Small intestine (tissue), 16 donors: ENCODE measurements at places on chromosomes 2 and 18.

- no peak for DNase-seq
These were observed 579.0 kb downstream of the RIT2 start for GRCh38 chr18:42536442-42536841.

DNA sequence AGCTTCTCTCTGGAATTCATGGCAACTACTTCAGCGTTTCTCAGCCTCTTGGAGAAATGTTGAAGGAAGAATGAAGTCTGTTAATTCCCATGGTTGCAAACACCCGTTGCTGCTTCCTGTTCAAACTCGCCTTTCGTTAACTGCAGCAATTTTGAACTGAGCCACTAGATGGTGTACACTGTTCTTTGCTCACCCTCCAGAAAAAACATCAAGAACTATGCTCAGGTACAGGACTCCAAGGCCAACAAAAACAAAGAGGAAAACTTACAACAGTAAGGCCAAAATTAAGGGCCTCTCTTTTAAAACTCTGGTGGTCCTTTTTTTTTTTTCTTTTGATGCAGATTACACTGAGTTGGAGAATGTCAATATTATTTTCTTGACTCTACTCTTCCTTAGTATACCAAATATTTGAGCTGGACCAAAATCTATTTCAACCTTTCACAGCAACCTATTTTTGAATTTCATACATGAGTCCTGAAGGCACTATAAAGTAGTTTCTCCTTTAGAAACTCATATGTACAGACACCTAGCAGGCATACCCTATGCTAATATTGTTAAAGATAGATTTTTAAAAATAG lies 58.2 kb downstream of the KLHL14 start:
- peak; percentile 83 for DNase-seq

GRCh38 chr2:75226617-75227016 lies 27.3 kb upstream of the TACR1 start:
- DNase-seq: no peak

- no peak for DNase-seq
These were observed 2.8 kb upstream of the OSBPL6 start for GRCh38 chr2:178191511-178191910.

DNA sequence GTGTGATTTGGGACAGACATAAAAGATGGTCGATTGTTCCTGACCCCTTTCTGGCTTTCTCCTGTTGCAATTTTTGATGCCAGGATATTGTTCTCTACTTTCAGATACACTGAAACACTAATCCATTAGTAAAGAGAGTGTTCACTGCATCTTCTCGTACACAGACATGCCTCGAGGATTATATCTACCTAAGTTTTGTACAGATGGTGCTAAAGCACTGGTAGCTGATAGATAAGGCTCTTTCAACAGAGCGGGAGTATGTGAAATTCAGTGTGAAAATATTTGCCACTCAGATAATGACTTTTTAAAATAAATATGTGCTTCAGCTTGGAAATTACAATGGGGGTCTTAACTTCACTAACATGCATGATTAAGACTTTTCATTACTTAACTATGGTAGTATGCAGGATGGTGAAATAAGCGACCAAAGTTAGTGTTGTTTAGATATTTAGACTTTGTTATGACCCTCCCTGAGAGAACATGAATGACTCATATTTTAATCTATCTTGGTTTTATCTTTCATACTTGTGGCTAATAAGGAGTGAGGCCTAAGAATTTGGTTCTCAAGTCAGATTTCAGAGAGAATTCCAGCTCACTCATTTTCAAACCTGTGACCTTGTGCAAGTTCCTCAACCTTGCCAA lies 474.9 kb downstream of the NRXN1 start:
- peak; percentile 3 for DNase-seq

GRCh38 chr18:11251891-11252270 lies 102.5 kb upstream of the PIEZO2 start:
- no peak for DNase-seq

- no peak for DNase-seq
These were observed 93.0 kb upstream of the SH3BP4 start for GRCh38 chr2:234858790-234859329.

GRCh38 chr2:27802547-27802946 lies 31.0 kb downstream of the MRPL33 start:
- no peak for DNase-seq

DNA sequence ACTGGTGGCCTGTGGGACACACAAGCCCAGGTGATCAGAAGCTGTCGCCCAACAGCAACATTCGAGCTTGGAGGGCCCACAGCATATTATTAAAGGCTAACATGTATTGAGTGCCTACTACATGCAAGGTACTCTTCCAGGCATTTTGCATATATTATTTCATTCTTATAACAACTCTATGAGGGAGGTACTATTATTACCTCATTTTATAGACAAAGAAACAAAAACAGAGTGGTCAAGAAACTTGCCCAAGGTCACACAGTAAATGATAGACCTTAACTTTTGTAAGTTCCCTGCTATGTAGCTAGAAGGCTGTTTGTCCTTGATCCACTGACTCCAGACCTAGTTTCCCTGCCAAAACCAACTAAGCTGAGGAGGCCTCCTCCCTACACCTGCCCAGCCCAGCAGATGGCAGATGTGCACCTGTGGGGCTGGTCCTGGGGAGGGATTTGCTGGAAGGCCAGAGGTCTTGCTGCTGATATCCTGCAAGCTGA lies 35.7 kb downstream of the KANSL3 start:
- DNase-seq: peak; percentile 41

DNA sequence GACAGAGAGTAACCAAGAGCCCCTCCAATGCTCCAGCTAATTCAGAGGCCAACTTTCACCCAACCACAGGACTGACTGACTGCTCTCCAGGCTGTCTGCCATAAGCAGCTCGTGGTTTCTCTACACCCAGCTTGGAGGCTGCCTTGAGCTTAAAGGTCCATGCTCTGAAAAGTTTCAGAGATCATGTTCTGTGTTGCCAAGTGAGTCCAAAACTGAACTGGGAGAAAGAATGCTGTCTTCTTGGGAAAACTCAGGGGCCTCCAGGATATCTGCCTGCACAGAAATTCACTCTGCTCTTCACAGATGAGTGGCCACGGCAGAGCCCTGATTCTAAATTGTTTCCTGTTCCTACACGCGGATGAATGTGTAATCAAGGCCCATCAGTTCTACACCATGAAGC lies 51.1 kb downstream of the LPIN2 start:
- DNase-seq: no peak

DNA sequence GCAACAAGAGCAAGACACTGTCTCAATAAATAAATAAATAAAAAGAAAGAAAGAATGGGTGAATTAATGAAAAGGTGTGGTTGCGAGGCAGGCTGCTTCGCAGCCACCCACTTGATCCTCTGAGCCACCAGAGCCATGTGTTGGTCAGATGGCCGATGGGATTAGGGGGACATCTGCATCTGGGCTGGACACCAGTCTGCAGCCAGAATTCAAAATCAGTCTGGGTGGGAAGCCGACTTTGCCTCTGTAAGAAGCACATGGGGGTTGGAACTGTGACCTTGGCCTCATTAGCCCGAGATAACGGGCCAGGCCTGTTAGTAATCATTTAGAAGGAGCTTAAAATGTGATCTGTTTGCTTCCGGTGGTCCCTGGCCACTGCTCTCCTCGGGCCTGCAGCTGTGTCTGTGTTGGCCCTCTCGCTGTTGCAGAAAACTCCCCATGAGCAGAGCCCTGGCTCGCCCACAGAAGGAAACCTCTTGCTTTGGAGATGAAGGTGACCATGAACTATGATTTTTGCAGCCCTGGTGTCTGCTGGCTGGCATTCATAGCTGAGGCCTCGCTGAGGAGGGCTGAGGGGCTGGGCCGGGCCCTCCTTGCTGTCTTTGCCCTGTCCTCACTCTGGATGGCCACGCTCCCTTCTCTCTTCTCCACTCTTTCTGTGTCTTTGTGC lies 94.4 kb downstream of the DYSF start:
- no peak for DNase-seq

- DNase-seq: no peak
These were observed 175.7 kb downstream of the PIEZO2 start for GRCh38 chr18:10973567-10974203.

DNA sequence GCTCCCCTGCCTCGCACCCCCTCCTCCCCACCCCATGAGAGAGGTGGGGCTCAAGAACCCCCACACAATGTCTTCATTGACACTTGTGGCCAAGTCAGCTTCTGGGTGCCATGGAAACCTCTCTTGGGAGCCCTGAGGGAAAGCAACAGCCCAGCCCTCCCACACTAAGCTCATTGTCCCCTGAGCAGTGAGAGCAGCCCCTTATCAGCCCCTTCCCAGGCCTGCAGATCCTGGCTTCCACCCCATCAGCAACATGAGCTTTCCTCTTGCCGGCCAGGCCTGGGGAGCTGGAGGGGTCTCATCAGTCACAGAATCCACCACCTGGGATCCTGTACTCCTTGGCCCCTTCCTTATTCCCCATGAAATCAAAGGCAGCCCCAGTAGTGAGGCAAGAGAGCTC lies 107.8 kb upstream of the ST3GAL5 start:
- DNase-seq: no peak

DNA sequence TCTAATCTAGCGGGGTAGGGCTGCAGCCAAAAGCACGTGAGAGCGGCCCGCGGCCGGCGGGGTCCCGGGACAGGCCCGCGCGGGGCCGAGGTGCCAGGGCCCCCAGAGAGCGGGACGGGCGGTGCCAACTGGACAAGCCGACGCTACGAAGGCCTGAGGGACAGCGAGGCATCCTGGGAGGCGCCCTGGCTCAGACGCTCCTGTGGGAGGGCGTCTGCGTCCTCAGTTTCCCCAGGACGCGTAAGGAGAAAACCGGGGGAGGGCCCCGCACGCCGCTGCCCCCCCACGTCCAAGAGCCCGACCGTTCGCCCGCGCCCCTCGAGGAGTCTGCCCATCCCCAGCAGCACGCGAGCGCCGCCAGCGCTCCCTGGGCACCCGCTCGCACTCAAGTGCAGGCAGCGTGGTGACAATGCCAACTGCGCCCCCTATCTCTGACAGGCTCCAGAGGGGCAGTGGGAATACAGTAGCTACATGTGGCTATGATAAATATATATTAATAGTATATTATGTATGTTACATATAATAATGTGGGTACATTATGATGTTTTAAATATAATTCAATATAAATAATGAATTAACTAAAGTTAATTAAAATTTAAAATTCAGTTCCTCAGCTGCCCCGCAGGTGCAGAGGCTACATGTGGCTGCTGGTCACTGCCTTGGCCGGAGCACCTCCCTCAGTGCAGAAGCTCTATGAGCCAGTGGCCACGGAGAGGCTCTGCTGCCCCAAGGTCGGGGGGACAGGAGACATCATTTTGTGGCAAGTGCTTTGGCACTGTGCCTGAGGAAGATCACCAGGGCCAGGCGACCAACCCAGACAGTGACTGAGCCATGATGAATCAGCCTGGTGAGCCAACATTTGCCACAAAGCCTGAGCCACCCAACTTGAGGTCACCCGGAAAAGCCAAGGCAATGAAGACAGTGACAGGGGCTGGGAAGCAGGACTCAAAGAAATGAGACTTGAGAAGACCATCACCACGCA lies 5.5 kb upstream of the SFT2D3 start:
- DNase-seq: peak; percentile 54

GRCh38 chr2:124187948-124188347 lies 162.9 kb downstream of the CNTNAP5 start:
- no peak for DNase-seq

- DNase-seq: no peak
These were observed 213.7 kb upstream of the ARL4C start for GRCh38 chr2:234710587-234710986.
